Esophagus squamous epithelium (tissue), 5 donors: ENCODE measurements at places on chromosomes 16 and 17.

GRCh38 chr16:2841606-2842339 is 11.7 kb downstream of the ZG16B start:
- DNase-seq = no peak

DNA sequence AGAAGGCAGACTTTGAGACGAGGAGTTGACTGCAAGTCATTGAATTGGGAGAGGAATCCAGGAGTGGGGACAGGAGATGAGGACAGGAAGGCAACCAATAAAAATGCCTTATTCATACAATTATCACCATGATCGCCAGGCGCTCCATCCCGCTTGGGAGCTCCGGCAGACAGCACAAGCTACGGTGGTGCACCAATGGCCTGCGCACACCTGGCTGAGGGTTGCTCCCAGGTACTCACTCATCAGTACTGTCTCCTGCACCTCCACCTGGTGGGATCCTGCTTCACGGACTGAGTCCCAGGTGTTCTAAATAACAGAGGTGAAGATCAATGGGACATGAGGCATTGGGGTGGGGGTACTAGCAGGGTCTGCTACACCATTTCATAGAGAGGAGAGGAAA is 160.0 kb upstream of the TNRC6C start:
- DNase-seq = no peak

- no peak for DNase-seq
Observed at GRCh38 chr17:2825253-2825970, 29.2 kb downstream of the RAP1GAP2 start.

- no peak for DNase-seq
Observed at GRCh38 chr16:84618581-84619460, 943 bp upstream of the COTL1 start.

DNA sequence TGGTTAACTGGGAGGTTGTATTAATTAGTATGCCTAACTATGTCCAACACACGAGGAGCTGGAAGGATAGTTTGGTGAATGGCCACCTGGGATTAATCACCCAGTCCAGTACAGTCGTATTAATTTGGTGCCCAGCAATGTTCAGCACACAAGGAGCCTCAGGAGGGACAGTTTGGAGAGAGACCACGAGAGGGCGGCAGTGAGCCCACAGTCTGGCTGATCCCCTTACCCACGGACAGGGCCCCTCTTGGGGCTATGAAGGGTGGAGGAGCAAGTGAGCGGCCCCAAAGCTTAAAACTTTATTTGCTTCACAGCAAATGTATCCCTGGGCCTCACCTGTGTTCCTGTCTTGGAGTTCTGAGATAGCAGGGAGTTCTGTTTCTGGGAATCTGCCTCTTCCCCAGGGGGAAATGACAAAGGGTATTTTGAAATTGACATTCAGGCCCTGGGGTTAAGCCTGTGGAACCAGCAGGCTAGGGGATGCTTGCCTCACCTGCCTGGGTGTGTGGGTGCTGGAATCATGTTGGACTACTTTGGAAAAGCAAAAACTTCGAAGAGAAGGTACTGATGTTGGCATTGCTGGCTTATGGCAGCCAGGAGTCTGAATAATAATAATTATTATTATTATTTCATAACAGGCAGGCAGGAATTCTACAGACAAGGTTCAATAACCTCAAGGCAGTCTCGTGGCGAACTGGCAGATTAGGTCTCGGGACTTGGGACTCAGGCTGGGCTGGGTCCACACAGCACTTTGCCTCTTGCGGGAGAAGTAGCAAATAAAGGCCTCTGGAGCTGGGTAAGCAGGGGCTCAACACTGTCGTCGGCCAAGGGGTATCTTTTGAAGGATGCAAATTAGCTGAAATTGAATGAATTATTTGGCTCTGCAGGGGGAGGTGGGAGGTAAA is 227.6 kb upstream of the ASIC2 start:
- no peak for DNase-seq

DNA sequence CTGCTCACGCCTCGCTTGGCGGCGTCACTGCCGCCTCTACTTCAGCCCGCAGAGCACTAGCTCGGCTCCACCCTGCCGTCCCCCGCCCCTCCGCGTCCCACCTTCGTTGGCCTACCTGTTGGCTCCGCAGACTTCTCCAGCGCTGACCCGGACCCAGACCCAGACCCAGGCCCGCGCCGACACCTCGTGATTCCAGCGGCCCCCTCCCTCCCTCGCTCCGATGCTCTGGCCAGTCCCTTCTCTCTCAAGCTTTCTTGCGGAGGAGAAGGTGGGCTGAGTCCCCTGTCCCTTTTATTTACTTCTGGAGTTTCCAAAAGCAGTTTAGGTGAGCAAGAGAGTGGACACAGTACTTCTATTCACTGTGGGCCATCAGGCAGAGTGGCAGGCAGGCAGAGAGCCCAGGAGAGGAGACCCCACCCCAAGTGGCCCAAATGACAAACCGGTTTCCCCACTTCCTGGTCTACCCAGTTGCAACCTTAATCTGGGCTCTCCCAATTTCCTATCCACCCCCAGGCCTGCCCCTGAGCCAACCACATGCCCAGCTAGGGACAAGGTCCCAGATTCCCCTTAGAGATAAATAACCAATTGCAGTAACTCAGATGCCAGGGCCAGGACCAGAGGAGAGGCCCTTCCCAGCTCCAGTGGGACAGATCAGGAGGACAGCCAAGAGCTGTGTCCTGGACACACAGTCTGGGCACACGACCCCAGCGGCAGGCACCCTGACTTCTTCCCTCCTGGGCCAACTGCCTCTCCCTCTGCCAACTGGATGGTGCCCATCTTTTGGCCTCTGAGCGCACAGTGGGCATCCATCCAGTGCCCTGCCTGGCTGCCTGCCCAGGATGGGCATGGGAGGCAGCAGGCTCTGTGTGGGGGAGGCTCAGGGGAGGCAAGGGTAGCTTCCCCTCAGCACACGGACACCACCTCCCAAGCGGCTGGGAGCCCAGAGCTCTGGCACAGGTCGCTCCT is 1.2 kb upstream of the SRCIN1 start:
- DNase-seq = no peak

- no peak for DNase-seq
Observed at GRCh38 chr16:67390816-67391423, 2.4 kb downstream of the TPPP3 start.

DNA sequence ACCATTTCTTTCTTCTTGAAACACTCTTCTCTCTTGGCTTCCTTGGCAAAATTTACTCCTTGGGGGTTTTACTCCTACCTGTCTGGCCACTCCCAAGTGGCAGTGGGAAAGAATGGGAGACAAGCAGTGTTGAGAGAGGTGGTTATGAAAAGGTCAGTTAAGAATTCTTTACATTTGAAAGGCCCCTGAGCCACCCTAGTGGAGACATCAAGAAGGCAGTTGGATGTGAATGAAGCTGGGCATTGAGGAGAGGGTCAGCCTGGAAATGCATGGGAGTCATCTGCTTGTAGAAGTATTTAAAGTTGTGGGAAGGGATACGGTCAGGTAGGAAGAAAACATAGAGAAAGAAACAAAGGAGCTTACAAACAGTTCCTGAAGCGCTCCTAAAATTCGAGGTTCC is 42.3 kb upstream of the CCNF start:
- DNase-seq = no peak

DNA sequence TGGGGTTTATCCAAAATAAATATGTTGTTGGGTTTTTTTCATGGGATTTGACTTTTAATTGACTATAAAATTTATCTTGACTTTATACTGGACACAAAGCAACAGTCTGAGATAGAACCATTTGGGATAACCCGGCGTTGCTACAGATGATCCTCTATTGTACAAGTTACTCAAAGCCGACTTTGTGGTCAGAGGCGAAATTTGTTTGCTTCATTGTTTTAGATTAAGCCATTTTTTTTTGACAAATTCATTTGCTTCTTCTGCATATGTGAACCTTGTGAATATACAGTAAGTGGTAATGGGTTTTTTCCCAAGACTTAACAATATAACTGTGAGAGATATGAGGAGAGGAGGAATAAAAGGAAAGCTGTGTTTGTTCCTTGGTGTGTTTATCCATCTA is 11.8 kb downstream of the MYO1D start:
- no peak for DNase-seq

DNA sequence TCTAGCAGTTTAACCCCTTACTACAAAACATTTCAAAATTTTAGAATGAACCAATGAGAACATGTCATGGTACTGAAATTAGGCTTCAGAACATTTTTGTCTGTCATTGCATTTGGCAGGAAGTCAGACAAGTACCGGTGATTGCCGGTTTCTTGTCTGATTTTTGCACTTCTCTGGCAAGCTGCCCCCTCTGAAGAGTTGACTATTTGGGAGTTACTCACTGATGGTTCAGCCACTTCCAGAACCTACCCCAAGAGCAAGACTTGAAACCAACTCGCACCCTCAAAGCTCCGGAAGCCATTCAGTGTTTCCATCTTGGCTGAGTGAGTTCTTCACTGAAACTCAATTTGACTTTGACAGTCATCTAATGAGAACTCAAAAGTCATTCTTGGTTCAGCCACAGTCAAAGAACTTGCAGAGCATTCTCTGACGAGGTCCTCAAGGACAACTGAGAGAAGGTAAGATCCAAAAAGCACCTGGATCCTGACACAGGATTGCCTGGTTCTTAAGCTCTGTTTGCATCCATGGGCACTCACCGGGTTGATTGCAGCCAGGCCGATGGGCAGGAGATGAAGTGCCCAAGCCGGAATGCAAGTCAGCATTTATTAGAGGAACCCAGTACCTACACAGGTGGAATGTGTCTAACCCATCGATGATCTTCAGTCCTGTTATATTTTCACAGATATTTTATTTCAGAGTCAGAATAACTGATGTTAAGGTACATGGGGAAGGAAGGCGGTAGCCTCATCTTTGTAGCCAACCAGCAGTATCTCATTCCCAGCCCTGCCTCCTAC is 93.6 kb downstream of the USP22 start:
- no peak for DNase-seq

GRCh38 chr17:2025622-2026309 is 632 bp upstream of the RTN4RL1 start:
- no peak for DNase-seq

DNA sequence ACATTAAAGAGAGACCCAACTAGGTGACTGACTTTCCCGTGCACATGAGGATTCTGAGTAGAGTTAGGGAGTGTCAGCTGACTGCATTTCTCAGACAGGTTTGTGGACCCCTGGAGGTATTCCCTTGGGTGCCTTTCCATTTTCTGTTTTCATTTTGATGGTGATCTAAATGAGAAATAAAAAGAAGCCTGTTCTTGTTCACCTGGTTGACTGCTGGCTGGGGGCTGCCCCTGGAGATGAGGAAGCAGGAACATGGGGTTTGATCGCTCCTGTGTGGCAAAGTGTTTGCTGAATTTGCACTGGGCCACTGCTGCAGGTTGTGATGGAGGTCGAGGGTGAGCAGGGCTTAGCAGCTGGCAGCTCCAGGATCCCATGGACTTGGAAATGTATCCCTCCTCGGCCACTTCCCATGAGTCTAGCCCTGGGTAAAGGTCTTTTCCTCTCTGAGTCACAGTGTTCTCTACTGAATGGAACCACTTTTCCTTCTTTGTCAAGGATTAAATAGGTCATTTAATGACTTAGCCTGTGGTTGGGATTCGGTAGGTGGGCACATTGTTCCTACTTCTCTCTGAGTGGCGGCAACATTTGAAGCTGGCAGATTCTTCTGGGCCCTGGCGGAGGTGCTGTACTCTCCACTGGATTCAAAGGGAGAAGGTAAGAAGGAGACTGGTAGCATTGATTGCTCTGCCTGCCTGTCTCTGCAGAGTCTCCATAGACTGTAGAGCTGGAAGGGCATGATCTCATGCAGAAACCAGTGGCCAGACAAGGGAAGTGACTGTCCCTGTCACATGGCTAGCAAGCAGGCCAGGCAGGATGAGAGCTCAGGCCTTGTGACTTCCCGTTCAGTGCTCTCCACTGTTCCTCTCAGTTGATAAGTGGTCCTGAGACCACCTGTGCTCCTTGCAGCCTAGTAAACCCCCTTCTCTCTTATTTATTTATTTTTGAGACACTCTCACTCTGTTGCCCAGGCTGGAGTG is 17.9 kb downstream of the SNX29 start:
- DNase-seq = no peak

- DNase-seq = no peak
Observed at GRCh38 chr16:15641753-15642556, 999 bp downstream of the MARF1 start.

DNA sequence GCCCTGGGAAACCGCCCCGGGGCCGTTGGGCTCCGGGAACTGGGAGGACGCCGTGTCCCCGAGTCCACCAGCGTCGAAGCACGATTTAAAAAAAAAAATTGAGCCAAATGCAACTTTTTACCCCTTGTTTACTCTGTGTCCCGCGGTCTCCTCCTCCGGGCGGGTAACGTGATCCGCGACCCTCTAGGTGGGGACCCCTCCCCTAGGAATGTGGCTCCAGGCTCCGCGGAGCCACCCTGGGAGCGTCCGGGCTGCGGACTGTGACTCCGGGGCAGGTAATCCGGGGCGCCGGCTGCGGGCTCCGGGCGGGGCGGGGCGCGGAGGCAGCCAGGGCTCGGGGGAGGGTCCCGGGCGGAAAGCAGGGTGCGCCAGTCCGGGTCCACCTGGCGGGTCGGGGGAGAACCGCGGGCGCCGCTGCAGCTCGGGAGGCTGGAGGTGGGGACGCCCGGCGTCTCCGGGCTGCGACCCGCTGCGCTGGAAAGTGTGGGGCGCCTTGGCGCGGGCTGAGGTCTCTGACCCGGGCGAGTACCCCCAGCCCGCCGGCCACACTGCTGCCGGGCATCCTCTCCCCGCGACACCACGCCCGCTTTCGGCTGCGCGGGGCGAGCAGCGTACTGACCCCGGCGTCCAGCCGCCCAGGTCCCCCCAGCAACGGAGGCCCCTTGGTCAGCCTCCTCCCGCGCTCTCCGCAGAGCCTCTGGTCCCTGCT is 852 bp upstream of the HELZ start:
- no peak for DNase-seq

DNA sequence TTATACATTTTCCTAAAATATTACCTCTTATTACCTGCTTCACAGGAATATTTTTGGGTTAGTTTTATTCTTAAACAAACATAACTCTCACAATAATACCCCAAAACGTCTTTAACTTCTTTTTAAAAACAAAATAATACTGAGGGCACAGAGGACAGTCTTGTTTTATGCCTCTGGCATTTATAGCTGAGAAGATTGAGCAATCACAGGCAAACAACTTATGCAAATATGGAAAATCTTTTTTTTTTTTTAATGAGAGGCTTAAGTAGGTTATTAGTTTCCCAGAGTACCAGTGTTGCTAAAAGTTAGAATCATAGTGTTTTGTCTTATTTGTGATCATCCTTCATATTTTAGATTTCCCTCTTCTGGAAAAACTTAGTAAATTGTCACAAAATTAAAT is 195.0 kb downstream of the FTO start:
- no peak for DNase-seq

DNA sequence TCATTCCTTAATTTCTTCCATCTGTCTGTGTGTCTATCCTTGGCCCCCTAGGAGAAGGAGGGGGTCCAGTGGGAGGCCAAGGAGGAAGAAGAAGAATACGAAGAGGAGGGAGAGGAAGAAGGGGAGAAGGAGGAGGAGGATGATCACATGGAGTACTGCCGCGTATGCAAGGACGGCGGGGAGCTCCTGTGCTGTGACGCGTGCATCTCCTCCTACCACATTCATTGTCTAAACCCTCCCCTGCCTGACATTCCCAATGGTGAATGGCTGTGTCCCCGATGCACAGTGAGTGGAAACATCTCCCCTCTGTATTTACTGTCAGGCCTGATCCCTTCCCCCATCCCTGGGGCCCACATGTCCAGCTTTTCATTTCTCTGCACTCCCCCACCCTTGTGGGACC is 6.3 kb downstream of the CHD3 start:
- no peak for DNase-seq

- DNase-seq = no peak
Observed at GRCh38 chr16:88469615-88470395, 16.7 kb downstream of the ZFPM1 start.
